ENCODE measurements at places on chromosomes 11 and 22. TPM values are rescaled to one million over a fixed set of nuclear protein-coding genes. Genes with fewer than 3 reads are reported as not detected.
A peak's percentile ranks its signal among the peaks of the same experiment; 100 is the strongest.

CD248 gene
- total RNA-seq: 37.6 TPM

RBMXL2 gene
- total RNA-seq: not detected

GRCh38 chr22:26585104-26585790, 4.7 kb downstream of the TPST2 start:
- peak; percentile 35 for DNase-seq

- DNase-seq: no peak
Observed at GRCh38 chr11:3637201-3637600, 4.6 kb downstream of the ART5 start.

LRRN4CL gene
- total RNA-seq: 33.8 TPM

- DNase-seq: peak; percentile 93
Observed at GRCh38 chr11:9506489-9507276, 45.9 kb downstream of the ZNF143 start.

GRCh38 chr11:121497176-121497998, 44.6 kb upstream of the SORL1-AS1 start:
- no peak for DNase-seq

DNA sequence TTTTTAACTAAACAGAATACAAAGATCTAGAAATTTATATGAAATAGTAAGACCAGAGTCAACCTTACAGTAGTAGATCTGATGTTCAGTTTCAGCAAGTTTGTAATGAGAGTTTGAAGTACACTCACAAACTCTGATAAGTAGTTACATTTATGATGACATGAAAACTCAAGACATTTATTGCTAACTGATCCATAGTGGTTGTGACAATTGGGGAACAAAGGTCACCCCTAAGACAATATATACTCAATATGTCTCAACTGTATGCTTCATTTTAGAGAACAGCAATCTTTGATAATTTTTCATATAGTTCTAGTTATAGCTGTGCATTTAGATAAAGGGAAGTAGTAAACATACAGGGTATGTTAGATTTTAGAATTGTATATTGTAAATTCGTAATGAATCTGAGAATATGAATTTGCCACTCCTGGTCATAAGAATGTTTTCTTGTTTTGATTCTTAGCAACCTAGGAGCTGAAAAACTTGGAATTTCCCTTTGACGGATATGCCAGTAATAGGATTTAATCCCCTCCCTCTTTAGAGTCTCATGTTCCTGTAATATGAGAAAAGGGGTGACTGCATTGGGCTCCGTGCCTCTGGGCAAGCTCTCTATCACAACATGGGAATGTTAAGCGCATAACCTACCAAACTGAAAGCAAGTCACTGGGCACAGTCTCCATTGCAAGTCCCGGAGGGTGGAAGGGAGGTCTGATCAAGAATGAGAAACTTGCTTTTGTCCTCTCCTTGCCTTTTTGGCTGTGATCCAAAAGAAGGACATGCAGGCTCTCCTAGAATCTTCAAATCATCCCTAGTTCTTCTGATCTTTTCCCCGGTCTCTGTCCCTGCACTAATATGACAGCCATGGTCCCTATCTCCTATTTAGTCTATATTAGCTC, 11.4 kb downstream of the OR10D3 start:
- peak; percentile 81 for DNase-seq

- peak; percentile 23 for DNase-seq
Observed at GRCh38 chr11:63022441-63022840, 6.8 kb upstream of the SLC22A8 start.
